ENCODE measurements at places on chromosomes 2 and 18.

GRCh38 chr2:124025171-124025580, at the start of gene CNTNAP5:
CNTNAP5 (plus strand) TSS chr2:124025287; CDS start chr2:124025651, 364 bp downstream.
- H3K27me3 ChIP-seq, result no peaks in the 10 kb centered on the region
- no peaks in the 10 kb centered on the region for H3K36me3 ChIP-seq
- H3K4me1 ChIP-seq, result no peaks in the 10 kb centered on the region
- H3K27ac ChIP-seq, result no peak within 1 kb of the TSS

- peaks cover 4% of the 10 kb centered on the region for H3K4me1 ChIP-seq
- no peak overlapping the region for H3K4me3 ChIP-seq
- H3K27ac ChIP-seq, result no peak overlapping the region
- no peak for DNase-seq
- no peaks in the 10 kb centered on the region for H3K36me3 ChIP-seq
- no peaks in the 10 kb centered on the region for H3K27me3 ChIP-seq
Observed at GRCh38 chr2:183014005-183014404, 24.3 kb downstream of the NCKAP1 start.

DNA sequence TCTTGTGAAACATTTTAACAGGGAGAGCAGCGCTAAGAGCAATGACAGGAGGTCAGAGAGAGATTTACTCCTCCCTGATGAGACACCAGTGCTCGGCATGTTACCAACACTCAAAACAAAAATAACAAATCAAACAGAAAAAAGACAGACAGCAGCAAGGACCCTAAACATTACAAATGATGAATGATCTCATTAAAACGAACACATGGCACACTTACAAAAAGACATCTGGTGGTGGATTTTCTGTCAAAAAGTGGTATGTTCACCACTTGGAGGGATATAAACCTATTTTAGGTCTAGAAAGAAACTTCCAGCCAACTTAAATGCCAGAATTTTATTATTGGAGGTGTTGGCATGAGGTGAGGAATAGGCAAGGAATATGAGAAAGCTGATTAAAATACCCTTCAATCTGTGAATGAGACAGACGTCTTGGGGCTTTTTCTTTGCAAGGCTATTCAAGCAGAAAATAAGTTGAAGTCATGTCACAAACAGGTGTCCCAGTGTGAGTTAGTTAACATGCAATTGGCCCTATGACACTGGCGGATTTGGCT, 112.8 kb downstream of the PRELID3A start:
- no peak for DNase-seq
- no peak overlapping the region for H3K27ac ChIP-seq
- no peaks in the 10 kb centered on the region for H3K36me3 ChIP-seq
- H3K4me3 ChIP-seq, result no peak overlapping the region
- H3K27me3 ChIP-seq, result no peaks in the 10 kb centered on the region
- H3K4me1 ChIP-seq, result no peaks in the 10 kb centered on the region

GRCh38 chr2:185537689-185538088, 200.9 kb upstream of the FSIP2 start:
- no peaks in the 10 kb centered on the region for H3K36me3 ChIP-seq
- no peak for DNase-seq
- H3K4me3 ChIP-seq, result no peak overlapping the region
- H3K27ac ChIP-seq, result no peak overlapping the region

GRCh38 chr18:2150566-2150965, 420.7 kb downstream of the METTL4 start:
- H3K4me1 ChIP-seq, result peaks cover 4% of the 10 kb centered on the region
- no peak overlapping the region for H3K4me3 ChIP-seq
- no peak for DNase-seq
- H3K36me3 ChIP-seq, result no peaks in the 10 kb centered on the region
- no peaks in the 10 kb centered on the region for H3K27me3 ChIP-seq
- no peak overlapping the region for H3K27ac ChIP-seq
